ENCODE measurements at places on chromosomes 2 and 18.

DNA sequence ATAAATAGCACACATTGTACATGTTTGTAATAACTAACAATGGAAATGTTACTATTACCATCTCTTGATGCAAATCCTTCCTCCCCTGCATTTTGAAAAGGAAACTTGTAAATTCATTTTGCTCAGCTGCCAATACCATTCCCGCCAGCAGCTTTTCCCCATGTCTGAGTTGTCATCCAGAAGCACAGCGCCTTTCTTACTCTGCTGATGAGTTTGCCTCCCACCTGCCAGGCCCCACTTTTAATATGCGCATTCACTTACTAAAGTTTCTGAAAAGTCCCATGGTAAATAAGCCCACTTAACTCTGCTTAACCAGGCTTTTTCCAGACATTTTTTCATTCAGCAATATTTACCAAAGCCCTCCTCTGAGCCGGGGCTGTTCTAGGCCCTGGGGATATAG, 3.9 kb downstream of the CHST10 start:
- no peak for DNase-seq

DNA sequence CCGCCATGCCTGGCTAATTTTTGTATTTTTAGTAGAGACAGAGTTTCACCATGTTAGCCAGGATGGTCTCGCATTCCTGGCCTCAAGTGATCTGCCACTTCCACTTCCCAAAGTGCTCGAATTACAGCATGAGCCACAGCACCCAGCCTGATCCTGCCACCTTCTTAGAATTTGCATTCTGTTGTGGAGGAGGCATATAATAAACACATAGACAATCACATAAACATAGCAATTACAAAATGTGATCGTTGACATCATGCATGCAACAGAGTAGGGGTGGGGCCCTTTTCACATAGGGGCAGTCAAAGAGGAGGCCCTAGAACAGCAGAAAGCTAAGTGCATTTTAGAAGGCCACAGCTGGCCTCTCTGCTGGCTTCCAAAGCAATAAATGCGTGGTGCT, 39.9 kb upstream of the TSPYL6 start:
- DNase-seq = peak; percentile 9

GRCh38 chr2:218371983-218372350, 10.1 kb upstream of the SLC11A1 start:
- no peak for DNase-seq

DNA sequence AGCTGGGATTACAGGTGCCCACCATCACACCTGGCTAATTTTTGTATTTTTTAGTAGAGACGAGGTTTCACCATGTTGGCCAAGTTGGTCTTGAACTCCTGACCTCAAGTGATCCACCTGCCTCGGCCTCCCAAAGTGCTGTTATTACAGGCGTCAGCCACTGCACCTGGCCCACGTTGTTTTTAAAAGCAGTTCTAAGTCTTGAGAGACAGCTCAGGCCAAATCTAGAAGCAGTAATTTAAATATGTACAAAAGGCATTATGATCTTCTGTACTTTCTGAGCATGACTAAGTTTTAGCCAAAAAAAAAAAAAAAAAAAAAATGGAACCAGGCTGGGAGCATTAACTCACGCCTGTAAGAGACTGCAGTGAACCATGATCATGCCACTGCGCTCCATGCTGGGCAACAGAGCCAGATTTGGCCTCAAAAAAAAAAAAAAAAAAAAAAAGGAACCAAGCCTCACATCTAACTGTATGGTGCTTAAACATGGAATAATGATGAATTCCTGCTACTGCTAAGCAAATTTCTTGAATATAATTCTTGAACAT, 4.0 kb downstream of the ABHD3 start:
- no peak for DNase-seq

- DNase-seq = no peak
These were observed 74.5 kb downstream of the QPCT start for GRCh38 chr2:37418956-37419355.

Measured in ACHN (cell line).